ENCODE measurements at places on chromosomes 13 and 19.
A peak's percentile ranks its signal among the peaks of the same experiment; 100 is the strongest.

GRCh38 chr19:39192846-39193245 is 3.9 kb upstream of the NCCRP1 start:
- DNase-seq: no peak

GRCh38 chr19:11020982-11021759 is 60.3 kb downstream of the SMARCA4 start:
- no peak for DNase-seq

DNA sequence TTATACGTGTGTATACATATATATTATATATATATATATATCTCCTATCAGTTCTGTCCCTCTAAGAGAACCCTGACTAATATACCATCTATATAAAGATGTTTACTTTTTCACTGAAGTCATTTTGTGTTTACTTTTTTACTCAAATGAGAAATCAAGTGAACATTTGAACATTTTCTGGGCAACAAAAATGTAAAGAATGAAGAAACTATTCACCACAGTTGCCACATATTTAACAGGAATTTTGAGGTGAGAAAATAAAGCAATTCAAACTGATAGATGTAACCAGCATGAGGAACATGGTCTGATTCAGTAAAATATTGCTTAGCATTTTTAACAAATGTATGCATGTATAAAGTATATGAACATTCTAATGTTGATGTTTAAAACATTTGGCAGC is 299.2 kb upstream of the KLHL1 start:
- DNase-seq: no peak

DNA sequence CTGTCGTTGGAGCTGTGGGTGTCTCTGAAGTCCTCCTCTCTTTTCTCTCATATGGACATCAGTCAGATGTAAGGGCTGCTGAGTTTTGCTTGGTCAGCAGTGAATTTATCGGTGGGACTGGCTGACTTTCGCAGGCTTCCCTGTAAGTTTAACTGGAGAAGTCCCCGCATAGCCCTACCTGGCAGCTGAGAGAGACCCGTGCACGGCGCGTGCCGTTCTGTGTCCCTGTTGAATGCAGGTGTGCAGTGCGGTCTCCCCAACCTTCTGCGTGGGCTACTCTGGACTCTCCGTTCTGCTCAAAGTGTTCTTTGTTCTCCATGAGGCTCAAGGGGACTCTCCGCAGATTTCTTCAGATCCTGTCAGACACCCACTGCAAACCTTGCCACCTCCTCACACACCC is 252.9 kb downstream of the COL4A1 start:
- DNase-seq: no peak

DNA sequence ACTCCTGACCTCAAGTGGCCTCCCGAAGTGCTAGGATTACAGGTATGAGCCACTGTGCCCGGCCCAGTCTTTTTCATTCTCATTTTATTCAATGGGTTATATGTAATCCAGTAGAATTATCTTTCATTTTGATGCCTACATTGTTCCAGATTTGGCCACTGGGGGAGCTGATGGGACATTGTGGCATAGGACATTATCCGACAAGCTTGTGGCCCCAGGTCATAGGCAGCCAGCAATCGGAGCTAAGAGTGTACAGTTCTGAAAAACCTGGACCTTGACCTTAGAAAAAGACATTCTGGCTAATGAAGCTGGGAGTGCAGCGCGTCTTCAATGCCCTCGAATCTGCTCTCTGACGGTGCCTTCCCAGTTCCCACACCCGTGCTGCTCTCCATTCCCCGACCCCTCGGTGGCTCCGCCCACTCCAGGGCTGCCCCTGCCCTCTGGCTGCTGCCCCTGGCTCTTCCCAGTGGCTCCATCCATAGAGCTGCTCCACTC is 108.7 kb downstream of the TEX29 start:
- peak; percentile 20 for DNase-seq

DNA sequence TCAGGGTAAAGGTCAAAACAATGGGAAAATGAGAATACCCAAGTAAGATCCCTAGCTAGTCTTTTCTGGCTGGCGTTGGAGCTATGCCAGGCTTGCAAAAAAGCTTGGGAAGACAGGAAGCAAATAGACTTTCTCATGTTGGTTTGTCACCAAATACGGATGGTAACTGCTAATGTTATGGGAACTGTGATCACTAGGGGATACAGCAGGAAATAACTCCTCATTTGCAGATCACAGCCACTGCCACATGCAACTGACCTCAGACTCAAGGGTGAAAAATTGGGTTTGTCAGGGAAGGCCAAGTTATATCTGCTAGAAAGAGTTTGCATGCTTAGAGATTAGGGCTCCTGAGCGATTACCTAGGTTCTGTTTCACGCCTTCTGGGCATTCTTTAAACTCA is 162.9 kb downstream of the NHLRC3 start:
- no peak for DNase-seq

DNA sequence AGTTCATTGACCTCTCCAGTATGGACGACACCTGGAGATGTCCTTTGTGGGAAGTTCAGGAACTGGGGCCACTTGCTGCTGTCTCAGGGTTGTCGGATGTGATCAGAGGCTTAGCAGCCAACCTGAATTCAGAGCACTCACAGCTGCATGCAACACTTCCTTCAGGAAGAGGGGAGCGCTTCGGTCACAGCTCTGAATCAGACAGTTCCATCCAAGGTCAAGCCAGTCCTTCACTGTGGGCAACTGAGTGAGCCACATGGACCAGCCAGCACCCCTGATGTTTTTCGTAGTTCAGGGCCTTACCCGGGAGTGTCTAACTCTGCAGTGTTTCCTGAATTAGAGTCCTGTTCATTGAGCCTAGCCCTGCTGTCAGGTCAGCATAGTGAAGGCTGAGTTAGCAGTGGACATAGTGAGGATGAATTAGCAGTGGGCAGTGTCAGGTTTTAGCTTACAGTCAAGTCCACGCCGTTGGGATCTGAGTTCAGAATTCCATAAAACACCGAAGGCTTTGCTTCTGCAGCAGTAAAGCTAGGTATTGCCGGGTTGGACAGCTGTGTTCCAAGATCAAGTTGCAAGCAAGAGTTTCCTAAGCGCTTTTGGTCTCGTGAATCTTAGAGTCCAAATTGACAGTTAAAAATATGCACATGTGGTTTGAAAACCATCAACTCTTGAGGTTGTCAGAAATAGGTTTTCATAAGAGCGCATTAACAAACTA is 5.1 kb downstream of the ZNF555 start:
- no peak for DNase-seq

GRCh38 chr19:16736709-16737108 is 17.1 kb downstream of the NWD1 start:
- DNase-seq: no peak

DNA sequence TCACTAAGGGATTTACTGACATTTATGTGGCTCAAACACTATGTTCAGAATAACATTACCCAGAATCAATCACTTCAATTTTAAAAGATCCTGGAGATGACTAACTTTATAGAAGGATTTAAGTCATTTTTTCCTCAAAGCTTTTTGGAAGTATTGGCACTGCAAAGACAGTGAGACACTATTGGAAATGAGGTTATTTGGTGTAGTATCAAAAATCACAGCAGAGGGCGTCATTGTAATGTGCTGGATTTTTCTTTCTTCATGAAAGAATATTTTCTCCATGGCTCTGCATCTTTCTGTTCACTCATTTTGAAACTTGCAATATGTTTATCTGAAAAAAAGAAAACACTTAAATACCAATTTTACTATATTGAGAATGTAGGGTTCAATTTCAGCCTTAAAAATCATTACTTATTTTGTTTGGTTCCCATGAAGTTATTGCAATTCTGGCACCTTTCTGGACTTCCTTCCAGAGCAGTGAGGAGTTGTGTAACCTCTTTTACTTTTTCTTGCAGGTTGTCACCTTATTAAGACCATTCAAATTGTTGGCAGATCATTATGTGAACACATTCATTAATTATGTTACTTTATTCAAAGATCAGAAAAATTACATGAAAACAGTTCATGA is 3.7 kb upstream of the CSNK1A1L start:
- no peak for DNase-seq

- no peak for DNase-seq
Observed at GRCh38 chr19:45995715-45996385, 583 bp downstream of the CCDC61 start.

DNA sequence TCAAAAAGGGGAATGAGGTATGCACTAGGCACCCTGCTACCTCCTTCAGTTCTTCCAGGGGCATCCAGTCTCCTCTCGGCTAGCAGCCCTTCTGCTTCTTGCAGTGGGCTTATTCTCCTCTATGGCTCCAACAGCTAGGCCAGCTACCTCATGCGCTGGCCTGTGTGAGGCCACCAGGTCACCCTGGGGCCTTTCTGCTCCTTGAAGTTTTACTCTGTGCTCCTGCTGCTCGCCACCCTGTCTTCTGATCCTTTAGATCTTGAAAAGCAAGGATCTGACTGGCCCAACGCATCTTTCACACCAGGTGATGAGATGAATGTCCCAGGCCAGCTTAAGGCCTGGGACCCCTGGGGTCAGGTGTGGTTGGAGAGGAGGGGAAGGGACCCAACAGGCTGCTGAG is 66.2 kb downstream of the RUBCNL start:
- DNase-seq: no peak

DNA sequence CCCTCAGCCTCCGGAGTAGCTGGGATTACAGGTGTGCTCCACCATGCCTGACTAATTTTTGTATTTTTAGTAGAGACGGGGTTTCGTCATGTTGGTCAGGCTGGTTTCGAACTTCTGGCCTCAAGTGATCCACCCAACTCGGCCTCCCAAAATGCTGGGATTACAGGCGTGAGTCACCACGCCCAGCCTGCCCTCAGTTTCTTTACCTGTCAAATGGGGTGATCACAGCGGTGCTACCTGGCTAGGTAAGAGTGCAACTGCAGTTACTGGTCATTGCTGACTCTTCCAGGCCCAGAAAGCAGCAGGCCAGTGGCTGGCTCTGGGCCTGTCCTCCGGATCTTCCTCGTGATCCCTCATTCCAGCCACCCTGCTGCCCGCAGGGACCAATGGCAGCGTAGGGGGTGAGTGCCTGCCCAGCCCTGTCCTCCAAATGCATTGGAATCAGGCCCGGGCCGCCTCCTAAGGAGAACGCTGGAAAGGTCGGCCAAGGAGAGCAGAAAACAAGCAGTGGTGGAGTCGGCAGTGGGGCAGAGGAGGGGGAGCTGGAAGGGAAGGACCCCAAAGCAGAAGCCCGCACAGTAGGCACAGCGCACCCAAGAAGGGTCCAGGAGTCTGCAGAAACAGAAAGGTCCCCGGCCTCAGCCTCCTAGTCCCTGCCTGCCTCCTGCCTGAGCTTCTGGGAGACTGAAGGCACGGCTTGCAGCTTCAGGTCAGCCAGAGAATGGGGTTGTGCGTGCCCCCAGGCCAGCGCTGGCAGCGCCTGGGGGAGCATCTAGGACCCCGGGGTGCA is 1.8 kb upstream of the SLC27A1 start:
- DNase-seq: no peak

GRCh38 chr19:18789883-18790565 is 1.1 kb downstream of the COMP start:
- DNase-seq: peak; percentile 6

GRCh38 chr19:51887522-51888498 is at the start of gene ZNF577:
Gene ZNF577 (minus strand): TSS chr19:51887951. CDS start chr19:51880382, 7,569 bp downstream.
- peak; percentile 49 for DNase-seq

DNA sequence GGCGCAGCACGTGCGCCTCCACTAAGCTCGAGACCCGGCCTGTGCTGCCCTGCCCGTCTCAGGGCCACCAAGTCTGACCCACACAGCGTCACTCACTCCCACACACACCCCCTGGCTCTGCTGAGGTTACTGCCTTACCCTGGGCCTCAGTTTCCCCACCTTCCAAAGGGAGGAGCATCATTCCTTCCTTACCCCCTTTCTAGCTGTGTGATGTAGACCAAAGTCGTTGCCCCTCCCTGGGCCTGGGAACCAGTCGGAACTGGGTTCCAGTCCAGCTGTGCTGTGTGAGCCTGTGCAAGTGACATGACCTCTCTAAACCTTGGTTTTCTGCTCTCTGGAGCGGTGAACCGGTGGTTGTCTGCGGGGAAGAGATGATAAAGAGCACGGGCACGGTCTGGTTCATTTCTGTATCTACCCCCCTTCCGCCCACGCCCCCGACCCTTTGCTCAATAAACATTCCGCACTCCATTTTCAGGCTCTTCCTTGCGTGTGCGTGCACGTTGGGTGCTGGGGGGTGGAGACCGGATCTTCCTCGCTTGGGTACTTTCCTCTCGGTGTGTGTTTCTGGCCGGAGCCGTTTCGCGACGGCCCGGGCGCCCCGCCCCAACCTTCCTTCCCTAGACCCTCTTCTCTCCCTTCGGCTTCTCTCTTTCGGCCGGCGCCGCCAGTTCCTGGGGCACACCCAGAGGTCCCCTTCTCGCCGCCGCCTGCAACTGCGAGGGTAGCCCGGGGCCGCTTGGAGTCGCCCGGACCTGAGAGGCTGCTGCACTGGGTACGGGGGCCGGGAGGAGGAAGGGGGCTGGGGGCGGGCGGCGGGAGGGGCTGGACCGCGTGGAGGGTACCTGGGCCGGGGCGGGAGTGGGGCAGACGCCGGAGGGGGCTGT is at the start of gene ZNF581:
Gene ZNF581, plus strand, starts transcription at position 647 of the 884 bp plus-strand sequence. CDS start 923 bp downstream, outside the sequence.
- peak; percentile 72 for DNase-seq

DNA sequence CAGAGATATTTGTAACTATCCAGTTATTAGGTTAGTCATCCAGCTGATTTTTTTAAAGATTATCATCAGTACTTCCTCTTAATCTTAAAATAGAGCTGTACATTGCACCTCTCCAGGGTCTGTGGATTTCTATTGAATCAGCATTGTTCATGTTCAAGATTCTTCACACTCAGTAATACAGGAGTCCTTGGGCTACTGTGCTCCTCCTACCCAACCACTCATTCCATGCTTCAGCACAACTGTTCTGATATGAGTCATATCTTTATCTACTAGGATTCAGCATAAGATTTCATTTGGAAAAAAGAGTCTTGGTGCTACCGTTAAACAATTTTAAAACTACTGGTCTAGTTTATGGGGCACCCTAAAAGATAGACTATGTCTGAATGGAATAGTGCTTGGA is 357.8 kb downstream of the DCT start:
- DNase-seq: no peak

- no peak for DNase-seq
Observed at GRCh38 chr19:14347999-14348889, 33.0 kb upstream of the ADGRE5 start.

GRCh38 chr19:58581227-58582141 is 8.3 kb upstream of the MZF1 start:
- DNase-seq: peak; percentile 92

GRCh38 chr13:66663711-66664110 is 566.4 kb downstream of the PCDH9 start:
- DNase-seq: no peak

GRCh38 chr13:113664751-113665596 is 2.0 kb upstream of the GRK1 start:
- DNase-seq: no peak

- DNase-seq: no peak
Observed at GRCh38 chr13:50387051-50387581, 371.9 kb downstream of the KCNRG start.

GRCh38 chr13:74243637-74244526 is 109.7 kb upstream of the KLF12 start:
- DNase-seq: no peak

DNA sequence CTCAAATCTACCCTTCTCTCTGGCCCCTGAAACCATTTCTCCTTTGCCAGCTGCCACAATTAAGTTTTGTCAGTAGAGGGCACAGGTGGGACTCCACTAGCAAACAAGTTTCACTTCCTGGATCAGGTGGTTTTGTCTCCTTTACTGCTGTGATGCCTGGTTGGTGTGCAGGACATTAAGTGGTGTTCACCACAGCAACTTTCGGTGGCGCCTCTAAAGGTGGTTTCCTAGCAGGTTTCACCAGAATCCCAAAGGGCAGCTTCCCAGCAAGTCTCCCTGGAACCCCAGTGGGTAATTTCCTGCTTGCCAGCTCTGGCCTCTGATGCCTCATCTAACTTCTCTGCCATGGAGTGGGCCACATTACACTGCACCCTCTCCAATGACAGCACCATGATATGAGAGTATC is 16.6 kb downstream of the MED4 start:
- DNase-seq: no peak

- no peak for DNase-seq
Observed at GRCh38 chr19:10808937-10809649, 26.9 kb downstream of the TMED1 start.

All from activated CD4-positive, alpha-beta T cell treated with anti-CD3 and anti-CD28 coated beads for 24 hours (primary cell).